ENCODE measurements at places on chromosomes 11 and 22. TPM values are rescaled to one million over a fixed set of nuclear protein-coding genes. Genes with fewer than 3 reads are reported as not detected.

Gene PLET1
- not detected for total RNA-seq

Gene CSF2RB
- 5.0 TPM for total RNA-seq

Gene ACER3
- total RNA-seq: 16.8 TPM

Gene GAL3ST3
- total RNA-seq: not detected

Gene TMPRSS5
- total RNA-seq: 2.1 TPM

Gene LINC01488
- total RNA-seq: not detected

Gene DGCR6L
- 27.2 TPM for total RNA-seq

Gene FOLH1
- total RNA-seq: not detected

Gene PAMR1
- not detected for total RNA-seq

DNA sequence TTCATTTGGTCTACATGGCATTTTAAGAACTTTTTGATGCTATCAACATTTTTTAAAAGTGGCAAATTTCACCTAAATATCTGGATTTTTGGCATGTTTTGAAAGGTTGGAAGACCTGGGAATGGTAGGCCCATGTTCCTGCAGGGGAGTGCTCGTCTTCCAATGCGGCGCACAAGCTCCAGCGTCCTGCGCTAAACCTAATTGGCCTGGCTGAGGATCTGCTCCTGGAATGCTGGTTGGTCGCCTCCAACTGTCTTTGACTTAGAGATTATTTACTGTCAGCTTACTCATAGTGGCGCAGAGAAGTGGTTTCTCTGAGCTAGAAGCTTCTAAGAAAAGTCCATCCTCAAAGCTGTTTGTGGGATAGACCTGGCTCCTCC lies 626 bp upstream of the LIMK2 start:
- no peak for DNase-seq

GRCh38 chr11:88689548-88690240 lies 352.2 kb upstream of the CTSC start:
- no peak for DNase-seq

GRCh38 chr22:39482768-39483167 lies 19.3 kb upstream of the MIEF1 start:
- no peak for DNase-seq

- DNase-seq: no peak
Measured at GRCh38 chr22:42930810-42931420, 73.8 kb upstream of the ARFGAP3 start.

- DNase-seq: no peak
Measured at GRCh38 chr22:23179381-23180299, 669 bp upstream of the BCR start.

GRCh38 chr22:28175730-28176492 lies 256.9 kb upstream of the PITPNB start:
- DNase-seq: no peak

GRCh38 chr11:130425156-130425555 lies 3.3 kb downstream of the ADAMTS8 start:
- no peak for DNase-seq

GRCh38 chr11:78656327-78656726 lies 81.7 kb upstream of the NARS2 start:
- DNase-seq: no peak

GRCh38 chr22:20799449-20799848 lies 25.5 kb downstream of the SERPIND1 start:
- DNase-seq: no peak

DNA sequence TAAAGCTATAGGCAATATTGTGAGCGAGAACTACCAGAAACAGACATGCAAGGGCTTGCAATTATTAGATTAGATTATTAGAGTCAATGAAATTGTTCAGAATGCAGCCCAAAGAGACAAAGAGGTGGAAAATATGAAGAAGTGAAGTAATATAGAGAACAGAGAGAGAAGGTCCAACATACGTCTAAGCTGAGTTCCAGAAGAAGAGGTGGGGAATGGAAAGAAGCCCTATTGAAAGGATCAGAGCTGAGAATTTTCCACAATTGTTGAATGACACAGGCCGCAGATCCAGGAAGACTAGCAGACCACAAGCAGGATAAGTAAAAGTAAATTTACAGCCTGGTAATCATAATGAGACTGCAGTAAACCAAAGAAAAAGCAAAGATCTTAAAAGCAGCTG lies 93.2 kb downstream of the EXT2 start:
- no peak for DNase-seq

DNA sequence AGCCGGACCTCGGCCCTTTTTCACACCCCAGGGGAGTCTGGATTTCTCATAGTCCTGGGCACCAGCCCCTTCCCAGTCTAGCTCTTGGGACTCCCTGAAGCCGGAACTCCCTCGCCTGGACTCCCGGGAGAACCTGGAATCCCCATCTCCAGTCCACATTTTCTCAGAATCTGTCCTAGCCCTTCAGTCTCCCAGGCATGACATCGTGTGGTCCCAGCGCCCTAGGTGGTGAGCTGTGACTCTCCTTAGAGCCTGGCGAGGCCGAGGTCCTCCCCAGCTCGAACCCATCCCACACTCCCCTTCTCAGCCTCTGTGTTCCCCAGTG lies 673 bp upstream of the DUSP18 start:
- DNase-seq: no peak

DNA sequence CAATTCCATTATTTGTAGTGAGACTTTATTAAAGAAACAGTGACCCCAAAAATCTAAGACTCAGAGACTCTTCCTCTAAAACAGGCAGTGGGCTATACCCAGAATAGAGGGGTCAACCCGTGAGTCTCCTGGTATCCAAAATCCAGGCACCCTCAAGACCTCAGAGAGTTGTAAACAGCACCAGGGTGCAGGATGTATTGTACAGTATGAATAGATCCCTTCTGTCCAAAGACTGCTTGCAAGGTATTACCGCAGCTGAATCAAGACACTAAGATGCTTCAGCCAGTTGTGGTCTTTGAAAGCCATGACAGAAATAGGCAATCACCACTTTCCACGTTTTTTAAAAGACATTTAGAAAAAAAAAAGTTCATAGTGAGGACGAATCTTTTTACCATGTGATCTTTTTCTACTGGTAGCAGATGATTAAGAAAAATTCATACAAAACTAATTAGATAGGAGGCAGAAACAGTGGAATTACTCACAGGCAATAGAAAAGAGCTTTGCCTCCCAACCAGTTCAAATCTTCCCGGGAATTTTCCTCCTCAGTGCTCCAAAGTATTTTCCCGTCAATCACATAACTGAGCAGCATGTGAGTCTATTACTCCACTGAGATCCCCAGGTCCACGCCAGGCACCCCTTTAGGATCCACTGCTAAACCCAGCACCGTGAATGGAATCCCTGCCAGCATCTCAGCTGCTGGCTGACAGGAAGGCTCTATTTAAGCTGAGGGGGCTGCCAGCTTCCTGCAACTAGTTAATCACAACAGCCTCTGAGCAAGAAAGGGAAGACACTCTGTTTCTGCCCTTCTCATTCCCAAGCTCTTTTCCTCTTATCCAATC lies 113.1 kb downstream of the ETS1 start:
- no peak for DNase-seq

DNA sequence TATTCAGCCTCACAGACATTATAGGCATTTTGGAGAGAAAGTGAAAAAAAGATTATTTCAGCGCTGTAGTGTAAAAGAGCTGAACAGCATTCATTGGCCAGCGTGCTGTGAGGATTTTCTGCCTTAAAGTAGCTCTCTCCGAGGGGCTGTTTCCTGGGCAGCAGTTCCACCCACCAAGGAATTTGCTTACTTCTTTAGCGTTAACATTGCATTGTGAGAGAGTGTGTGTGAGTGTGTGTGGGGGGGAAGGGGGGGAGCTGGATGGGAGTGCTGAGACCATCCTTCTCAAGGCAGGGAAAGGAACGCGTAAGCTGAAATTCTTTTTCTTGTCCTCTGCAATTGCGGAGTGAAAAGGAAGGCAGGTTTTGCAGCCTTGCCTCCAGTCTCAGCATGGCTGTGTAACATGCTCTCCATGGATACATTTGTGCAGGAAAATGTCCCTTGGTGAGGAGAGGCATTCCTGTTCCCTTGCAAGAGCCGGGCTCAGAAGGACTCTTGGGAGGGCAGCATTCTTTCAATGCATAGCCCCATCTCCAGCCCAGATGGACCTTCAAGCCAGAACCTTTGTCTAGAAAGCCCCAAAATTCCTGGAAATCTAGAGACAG lies 159.9 kb upstream of the NAV2 start:
- no peak for DNase-seq

DNA sequence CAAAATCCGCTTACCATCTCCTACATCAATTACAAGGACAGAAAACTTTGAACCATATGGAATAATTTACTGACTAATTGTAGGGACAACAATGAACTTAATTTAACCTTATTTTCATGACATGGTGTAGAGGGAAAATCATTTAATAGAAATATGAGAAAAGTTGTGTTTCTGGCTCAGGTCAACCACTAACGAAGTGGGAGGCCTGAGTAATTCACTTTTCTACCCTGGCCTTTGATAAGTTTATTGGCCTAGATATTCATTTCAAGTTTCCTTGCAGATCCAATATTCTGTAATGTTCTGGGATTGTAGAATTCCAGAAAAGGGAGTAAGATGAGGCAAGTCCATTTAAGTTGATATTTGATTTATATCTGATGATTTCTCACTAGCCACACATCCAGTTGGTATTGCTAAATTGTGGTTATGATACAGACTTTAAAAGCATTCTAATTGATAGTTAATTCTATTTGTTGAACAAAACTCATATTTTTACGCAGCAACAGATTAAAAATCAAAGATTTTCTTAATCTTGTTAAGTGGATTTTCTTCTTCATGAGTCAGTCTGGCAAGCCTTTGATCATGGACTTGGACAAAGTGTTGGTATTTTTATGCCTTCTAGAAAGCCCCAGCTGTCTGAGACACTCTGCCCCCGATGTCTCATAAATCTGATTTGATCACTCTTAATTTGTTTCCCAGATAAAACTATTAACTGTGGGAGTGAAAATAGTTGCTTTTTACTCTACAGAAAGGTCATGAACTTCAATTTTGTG lies 336.5 kb downstream of the TMEM135 start:
- no peak for DNase-seq

DNA sequence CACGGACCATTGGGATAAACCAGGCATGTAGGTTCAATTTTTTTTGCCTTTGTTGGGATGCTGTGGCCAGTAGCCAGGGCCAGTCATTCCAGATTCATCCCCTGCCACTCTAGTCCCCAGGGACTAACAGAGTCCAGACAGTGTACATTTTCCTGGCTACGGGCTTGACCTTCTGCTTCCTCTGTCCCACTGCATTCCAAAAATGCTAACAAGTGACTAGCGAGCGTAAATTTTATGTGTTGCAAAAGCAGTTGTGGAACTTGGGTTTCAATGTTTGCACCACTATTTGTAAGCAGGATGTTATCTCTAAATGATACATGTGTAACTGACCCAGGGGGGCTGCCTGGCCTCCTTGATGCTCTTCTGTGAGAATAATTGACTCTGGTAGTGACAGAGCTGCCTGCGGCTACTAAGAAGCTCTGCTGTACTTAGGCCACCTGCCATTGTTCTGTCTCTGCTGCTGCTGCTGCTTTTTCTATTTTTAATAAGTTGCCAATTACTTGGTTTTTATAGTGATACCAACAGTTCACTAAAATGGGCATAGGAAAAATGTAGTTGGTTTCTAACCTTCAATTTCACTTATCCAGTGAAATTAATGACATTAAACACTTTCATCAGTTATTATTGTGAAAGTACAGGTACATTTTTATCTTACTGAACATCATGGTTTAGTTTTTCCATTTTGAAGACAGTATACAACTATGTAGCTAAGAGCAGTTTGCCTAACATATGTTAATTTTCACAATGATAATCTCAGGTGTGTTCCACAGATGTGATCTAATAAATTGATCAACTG lies 26.8 kb downstream of the TNRC6B start:
- no peak for DNase-seq

DNA sequence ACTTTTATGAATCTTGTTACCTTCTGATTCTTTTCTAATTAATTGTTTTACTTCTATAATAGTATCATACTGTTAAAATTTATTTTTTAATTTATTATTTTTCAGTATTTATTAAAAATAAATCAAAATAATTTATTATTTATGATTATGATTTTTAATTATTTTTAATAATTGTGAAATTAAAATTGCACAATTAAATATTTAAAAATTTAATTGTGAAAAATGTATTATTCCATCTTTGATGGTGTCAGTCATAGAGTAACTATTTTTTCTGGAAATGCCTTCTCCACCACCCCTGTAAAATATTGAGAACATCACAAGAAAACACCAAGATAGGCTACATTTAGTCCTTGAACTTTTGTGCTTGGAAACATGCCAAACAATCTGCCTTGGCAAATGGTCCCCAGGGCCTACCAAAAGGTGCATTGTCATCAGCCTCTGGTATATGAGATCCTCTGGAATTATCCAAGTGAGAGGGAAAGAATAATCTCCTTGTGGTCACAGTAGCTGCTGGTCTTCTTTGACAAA lies at the start of gene OR8H2:
Gene OR8H2 (plus strand): TSS at position 478 of the 528 bp plus-strand sequence. CDS start 1,356 bp downstream, outside the sequence.
- DNase-seq: no peak

- no peak for DNase-seq
Measured at GRCh38 chr22:20779818-20780158, 5.9 kb downstream of the SERPIND1 start.

- DNase-seq: no peak
Measured at GRCh38 chr11:8615291-8616032, 21.4 kb upstream of the STK33 start.

DNA sequence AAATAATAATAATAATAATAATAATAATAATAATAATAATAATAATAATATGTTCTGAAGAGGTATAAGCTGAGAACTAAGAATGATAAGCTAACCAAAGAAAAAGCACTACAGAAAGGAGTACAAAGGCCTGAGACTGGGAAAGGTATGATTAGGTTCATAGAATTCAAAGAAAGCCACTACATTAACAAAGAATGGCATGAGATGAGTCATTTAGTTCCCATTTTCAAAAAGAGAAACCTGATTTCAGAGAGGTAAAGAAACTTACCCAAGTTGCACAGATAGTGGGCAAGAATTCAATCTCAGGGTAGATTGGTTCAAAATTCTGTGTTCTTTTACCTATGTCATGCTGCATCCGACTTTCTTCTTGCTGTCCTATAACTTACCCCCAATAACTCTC lies 350.9 kb downstream of the TTC28 start:
- DNase-seq: no peak

DNA sequence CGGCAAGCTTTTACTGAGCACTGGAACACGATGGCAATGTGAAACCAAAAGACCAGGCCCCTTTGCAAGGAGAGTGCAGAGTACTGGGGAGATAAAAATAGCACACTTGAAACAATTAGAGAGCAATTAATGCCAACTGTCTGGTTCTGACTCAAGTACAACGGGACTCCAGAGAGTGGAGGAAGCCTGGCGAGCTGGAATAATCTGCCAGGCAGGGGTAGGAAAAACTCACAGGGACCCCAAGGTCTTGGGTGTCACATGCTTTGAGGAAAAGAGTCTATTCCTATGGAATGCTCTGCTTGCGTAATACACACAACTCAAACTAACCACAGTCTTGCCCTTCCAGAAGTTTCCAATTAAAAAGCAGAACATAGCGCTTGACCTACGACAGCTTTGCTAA lies 113.0 kb upstream of the CLMP start:
- no peak for DNase-seq

- DNase-seq: no peak
Measured at GRCh38 chr22:42368379-42369249, 63.6 kb downstream of the NFAM1 start.

GRCh38 chr22:44913198-44913983 lies 96.4 kb downstream of the PHF21B start:
- DNase-seq: no peak

DNA sequence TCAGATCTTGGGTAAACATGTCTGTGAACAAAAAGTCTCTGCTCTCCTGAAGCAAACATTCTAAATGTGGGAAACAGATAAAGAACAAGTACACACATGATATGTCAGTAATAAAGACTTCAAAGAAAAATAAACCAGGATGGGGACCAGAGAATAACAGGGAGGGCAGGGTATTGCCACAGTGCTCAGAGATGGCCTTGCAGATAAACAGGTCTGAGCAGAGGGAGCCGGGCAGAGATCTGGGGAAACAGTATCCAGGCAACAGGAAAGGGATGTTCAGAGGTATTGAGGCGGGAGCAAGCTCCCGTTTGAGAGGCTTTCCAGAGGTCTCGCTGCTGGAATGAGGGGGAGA lies 2.9 kb downstream of the CCDC86 start:
- no peak for DNase-seq
